Brain (organoid and tissue), 16 donors: ENCODE measurements at places on chromosomes 12 and 14.
A peak's percentile ranks its signal among the peaks of the same experiment; 100 is the strongest.

DNA sequence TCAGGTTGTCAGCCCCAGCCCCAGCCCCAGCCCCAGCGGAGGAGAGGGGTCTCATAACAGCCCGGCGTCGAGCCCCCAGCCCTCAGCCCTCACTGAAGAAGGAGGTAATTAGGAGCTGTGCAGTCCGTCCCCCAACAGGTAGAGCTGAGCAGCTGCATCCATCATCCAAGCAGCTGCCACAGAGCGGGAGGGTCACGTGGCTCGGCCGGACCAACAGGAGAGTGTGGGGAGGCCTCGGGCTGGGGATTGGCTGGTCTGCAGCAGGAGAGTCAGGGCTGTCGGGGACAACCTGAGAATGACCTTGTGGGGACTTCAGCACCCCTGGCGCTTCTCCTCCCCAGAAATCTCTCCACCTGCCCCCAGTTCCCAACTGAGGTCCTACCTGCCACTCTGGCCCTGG is 29.6 kb downstream of the SMUG1 start:
- peak; percentile 41 for DNase-seq

- peak; percentile 31 for DNase-seq
Measured at GRCh38 chr12:105041186-105041585, 43.1 kb downstream of the ALDH1L2 start.

GRCh38 chr14:71687166-71687831 is 244.9 kb upstream of the RGS6 start:
- no peak for DNase-seq

DNA sequence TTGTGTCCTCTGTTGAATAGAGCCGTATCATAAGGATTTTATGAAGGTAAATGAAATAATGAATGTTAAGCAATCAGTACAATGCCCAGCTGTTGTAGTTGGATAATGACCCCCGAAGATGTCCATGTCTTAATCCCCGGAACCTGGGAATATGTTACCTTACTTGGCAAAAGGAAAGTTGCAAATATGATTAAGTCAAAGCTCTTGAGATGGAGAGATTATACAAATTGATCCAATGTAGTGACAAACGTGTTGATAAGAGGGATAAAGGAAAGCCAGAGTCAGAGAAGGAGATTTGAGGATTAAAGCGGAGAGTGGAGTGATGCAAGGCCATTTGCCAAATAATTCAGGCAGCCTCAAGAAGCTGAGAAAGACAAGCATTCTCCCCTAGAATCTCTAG is 19.2 kb upstream of the MGAT4C start:
- DNase-seq, result no peak

DNA sequence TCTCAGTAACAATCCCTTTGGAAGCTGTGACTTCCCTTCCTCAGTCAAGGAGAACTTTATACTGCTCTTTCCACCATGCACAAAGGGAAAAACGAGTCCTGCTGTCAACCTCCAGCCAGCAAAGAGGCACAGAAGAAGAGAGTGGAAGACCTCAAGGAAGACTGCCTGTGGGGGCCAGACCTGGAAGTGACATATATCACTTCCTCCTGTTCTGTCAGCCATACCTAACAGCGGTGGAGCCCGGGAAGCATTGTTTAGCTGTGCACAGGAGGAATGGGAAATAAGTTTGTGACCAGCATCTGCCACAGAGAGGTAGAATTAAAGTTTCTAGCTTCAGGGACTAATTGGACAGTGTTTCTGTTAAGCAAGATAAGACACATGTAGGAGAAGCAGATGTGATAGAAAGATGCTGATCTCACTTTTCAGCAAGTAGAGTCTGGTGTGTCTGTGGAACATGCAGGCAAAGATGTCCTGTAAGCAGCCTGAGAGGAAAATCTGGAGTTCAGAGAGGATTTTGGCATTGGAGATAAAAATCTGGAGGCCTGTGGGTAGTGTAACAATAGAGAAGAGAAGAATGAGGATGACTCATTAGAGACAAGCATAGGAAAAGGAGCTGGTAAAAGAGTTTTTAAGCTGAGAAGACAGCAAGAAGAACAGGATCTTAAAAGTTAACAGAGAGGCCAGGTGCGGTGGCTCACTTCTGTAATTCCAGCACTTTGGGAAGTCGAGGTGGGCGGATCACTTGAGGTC is 141.6 kb upstream of the CPSF6 start:
- no peak for DNase-seq

DNA sequence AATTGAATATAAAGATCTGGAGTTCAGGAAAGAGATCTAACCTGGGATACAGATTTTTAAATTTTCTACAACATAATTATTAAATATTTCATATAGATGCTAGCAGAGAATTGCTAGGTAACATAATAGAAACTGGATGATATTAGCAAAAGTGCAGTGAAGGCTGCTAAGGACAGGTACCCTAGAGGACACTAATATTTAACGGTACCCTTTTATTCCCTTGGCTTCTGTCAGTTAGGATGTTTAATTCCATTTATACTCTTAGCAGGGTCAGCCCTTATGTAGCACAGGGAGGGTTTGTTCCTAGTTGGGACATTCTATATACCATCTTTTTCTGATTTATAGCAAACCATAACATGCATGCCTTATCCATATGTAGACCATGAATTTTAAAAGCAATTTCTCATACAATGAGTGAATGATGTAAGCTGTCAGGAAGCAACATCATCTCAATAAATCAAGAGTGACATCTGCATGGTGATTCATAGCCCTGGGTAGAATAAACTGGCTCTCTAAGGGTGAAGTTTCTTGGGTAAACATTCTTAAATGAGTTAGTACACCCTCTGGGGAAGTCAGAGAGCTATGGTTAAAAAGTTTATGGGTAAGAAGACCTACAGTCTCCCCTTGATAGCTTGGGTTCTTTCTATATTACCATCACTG is 404.4 kb upstream of the MGAT4C start:
- no peak for DNase-seq

DNA sequence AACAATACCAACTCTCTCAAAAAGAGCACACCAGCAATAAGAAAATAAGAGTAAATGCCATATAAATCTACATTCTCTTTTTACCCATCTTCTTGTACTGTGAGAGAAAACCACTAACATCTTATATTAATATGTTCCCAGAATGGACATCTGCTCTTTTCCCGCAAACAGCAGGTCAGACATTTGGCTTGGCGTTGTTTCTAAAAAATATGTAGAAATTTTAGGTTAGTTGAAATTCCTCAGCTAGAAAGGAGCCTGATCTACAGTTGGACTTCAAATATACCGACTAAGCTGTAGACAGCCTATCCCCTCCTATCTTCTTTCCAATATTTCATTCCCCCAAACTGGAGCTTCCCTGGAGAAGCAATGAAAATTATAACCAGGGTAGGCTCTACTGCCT is 88.7 kb downstream of the PPP2R5E start:
- no peak for DNase-seq

GRCh38 chr12:109466821-109467220 is 10.3 kb downstream of the KCTD10 start:
- DNase-seq, result no peak

DNA sequence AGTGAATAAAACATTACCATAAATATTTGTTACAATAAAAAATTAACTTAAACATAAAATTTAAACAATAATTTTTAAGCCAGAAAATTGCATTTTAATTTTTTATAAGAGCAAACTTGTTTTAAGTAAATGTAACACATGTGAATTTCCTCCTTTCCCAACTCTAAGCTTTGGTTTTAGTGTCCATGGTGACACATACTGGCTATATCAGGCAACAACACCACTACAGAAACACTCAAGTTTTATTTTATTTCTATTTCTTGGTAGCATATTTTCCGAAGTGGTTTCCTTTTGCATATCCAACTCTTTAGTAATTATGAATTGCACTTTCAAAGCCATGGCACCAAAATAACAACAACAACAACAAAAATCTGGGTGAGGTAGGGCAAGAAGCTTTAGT is 2.2 kb downstream of the NELL2 start:
- peak; percentile 75 for DNase-seq

DNA sequence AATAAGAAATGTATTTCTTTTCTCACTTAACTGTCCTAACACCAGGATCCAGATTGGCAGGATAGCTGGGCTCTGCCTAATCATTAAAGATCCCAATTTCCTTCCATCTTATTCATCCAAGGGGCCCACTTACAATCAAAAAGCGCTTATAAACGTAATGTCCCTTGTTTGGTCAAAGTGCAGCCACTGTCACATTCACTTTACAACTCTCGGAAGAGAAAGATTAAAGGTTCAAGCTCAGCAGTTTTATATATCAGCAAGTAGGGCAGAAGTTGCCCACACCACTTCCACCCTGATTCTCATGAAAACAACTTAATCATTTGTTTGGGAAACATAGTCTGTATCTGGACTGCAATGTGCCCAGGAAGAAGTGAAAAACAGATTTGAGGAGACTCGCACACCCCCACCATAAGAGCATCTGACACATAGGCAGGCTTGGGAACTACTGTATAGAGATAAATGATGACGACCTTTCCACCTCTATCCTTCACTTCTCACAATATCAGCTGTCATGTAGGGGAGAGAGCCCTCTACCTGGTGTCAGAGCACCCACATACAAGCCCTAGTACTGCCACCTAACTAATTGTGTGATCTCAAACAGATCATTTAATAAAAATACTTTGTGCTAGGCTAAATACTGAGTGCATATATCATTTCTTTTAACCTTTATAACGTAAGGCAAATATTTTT is 80.8 kb downstream of the CAPZA3 start:
- no peak for DNase-seq

DNA sequence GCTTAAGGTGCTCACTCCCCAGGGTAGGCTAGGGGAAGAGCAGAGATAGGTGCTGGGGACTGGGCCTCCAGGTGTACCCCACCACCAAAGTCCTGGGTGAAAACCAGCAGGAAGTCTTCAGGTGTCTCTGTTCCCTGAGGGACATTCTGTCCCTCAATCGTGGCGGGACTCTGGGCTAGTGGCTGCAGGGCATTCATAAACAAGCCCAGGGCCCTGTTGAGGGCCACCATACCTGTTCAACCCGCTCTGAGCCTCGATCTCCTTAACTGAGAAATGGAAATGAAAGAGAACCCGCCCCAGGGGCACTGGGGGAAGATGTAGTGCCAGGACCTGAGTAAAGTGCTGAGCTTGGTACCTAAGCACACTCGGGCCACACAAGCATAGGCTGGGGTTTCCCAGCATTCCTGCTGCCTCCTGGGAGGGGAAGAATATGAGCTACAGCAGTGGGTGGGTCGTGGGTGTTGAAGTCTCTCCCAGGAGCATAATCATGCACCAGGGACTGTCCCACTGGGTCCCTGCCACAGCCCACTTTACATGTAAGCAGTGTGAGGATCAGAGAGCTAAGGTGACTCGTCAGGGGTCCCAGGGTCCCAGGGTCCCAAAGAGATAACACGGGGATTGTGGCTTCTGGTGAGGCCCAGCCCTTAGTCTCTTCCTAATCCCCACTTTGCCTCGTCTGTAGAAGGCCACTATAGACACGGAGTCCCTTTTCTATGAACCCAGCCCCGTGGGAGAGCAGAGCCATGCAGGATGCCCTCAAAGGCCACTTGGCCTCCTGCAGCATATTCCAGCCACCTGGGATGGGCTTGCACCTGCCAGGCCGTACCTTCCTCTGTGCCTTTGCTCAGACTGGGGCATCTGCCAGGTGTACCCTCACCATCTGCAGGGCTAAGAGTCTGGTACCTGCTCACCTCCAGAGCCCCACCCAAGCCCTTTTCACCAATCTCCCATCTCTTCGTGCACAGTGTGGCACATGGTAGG is 14.4 kb downstream of the FAM222A start:
- no peak for DNase-seq

DNA sequence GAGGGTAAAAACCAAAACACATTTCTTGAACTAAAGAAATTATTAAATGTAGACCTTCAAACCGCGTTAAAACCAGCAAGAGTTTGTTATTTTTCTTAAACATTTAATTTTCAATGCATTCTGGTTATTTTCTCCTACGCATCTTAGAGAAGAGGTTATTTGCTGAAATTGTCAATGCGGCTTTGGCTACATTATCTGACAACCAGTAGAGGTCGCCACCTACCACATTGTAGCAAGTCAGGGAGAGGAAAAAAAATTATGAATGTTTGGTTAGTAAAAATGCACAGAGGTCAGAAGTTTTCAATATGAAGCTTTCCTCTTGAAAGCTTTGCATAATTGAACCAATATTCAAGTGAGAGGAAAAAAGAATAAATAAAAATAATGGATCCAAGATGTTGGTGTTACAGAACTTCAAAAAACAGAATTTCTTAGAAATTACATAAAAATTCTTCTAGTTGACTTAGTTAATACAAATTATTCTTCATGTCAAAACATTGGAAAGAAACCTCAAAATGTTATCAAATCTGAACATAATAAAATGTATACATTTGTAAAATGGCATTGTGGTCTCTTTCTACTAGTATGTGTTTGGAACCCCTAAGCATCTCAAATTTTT is 159.4 kb upstream of the TMTC2 start:
- DNase-seq, result peak; percentile 81

- no peak for DNase-seq
Measured at GRCh38 chr14:91228112-91229004, 16.1 kb downstream of the GPR68 start.

- no peak for DNase-seq
Measured at GRCh38 chr12:62290846-62291245, 30.6 kb downstream of the USP15 start.

GRCh38 chr14:52248057-52248456 is 19.4 kb upstream of the PTGDR start:
- no peak for DNase-seq

GRCh38 chr14:72500234-72500838 is 393.6 kb downstream of the DPF3 start:
- no peak for DNase-seq

DNA sequence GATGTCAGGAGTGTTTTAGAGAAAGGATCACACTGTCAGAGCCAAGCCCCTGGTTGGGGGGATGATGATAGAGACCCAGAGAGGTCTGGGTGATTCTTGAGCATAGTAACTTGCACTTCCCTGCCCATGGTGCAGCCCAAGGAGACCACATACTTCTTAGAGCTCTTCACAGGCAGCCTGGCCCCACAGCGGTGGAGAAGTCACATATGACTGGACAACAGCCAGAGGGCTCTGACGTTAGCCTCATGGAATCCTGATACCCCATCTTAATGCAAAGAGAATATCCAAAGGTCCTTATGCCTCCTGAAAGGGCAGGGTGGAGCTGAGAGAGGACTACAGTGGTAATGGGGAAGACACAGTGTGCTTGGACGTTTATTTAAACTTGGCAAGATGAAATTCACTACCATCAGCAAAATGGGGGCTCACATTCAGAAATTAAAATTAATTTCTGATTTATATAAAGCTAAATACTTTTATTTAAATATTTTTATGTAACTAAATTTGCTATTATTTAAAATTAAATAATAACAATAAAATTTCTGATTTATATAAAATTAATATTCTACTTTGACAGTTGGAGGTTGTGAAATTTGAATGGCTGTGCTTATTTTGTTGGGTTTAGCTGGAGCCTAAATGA is 131.3 kb downstream of the KTN1 start:
- DNase-seq, result no peak

- DNase-seq, result no peak
Measured at GRCh38 chr12:32139064-32139421, 32.4 kb downstream of the BICD1 start.
